ENCODE measurements at places on chromosomes 5 and 9. TPM values are rescaled to one million over a fixed set of nuclear protein-coding genes. Genes with fewer than 3 reads are reported as not detected.

Gene BNC2
- 15.0 TPM for total RNA-seq

Gene ARL14EPL
- total RNA-seq: not detected

GRCh38 chr5:171676286-171676944 lies 109.2 kb upstream of the SMIM23 start:
- H3K4me3 ChIP-seq: no peak overlapping the region
- no peaks in the 10 kb centered on the region for H3K36me3 ChIP-seq
- no peak overlapping the region for H3K27ac ChIP-seq
- H3K27me3 ChIP-seq: no peaks in the 10 kb centered on the region
- DNase-seq: peak; percentile 60

- no peaks in the 10 kb centered on the region for H3K27me3 ChIP-seq
- DNase-seq: no peak
- no peaks in the 10 kb centered on the region for H3K36me3 ChIP-seq
- no peak overlapping the region for H3K4me3 ChIP-seq
Measured at GRCh38 chr5:3043600-3043999, 292.1 kb upstream of the IRX2 start.

- no peak overlapping the region for H3K4me3 ChIP-seq
- no peak for DNase-seq
- H3K36me3 ChIP-seq: no peaks in the 10 kb centered on the region
- H3K27me3 ChIP-seq: no peaks in the 10 kb centered on the region
- H3K4me1 ChIP-seq: no peaks in the 10 kb centered on the region
Measured at GRCh38 chr9:117825609-117826347, 121.6 kb downstream of the TLR4 start.

GRCh38 chr5:176609724-176610434 lies at the start of gene GPRIN1:
Gene GPRIN1 (minus strand): TSS chr5:176610156. CDS start chr5:176599834, 10,322 bp downstream.
- H3K4me3 ChIP-seq: peak within 1 kb of the TSS; percentile 73
- H3K36me3 ChIP-seq: no peaks in the 10 kb centered on the region
- H3K27me3 ChIP-seq: peaks cover 17% of the 10 kb centered on the region
- peaks cover 12% of the 10 kb centered on the region for H3K4me1 ChIP-seq
- H3K27ac ChIP-seq: no peak within 1 kb of the TSS
- peak; percentile 57 for DNase-seq

All from lower lobe of right lung (tissue), 2 donors.